ENCODE measurements at places on chromosomes 3 and 15.

- DNase-seq, result no peak
Observed at GRCh38 chr15:74374648-74375302, 7.3 kb upstream of the CYP11A1 start.

GRCh38 chr3:194532591-194532990 lies 45.8 kb upstream of the ATP13A3 start:
- no peak for DNase-seq

GRCh38 chr15:93035953-93036810 lies 52.8 kb downstream of the RGMA start:
- peak; percentile 43 for DNase-seq

GRCh38 chr3:126113733-126114442 lies 30.0 kb upstream of the SLC41A3 start:
- no peak for DNase-seq
